Globus pallidus (tissue), 1 donor: ENCODE measurements at places on chromosomes 1 and 21.

- DNase-seq = no peak
Observed at GRCh38 chr21:38470755-38471154, 27.5 kb downstream of the ERG start.

GRCh38 chr1:40411294-40411693 is 37.8 kb downstream of the SMAP2 start:
- DNase-seq = no peak

GRCh38 chr1:242876030-242876429 is 351.5 kb upstream of the PLD5 start:
- DNase-seq = no peak

DNA sequence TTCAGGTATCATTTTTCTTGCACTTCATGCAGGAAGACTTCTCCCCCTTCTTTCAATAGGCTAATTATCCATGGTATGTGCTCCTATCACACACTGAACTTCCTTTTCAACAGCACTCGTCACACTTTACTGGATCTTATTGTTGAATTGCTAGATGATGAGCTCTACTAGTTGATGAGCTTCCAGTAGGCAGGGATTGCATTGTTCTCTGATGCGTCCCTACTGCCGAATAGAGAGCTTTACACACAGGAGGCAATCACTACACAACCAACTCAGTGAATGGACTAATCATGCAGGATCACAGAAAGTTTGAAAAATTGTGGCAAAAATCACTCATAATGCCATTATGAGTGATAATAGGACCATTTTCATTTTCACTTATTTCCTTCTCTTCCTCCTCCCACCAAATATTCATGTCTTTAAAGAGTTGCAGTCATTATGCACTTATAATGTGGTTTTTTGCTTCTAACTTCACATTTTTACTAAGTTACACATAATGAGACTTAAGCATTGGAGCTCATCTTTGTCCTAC is 128.1 kb upstream of the ZNF648 start:
- no peak for DNase-seq

DNA sequence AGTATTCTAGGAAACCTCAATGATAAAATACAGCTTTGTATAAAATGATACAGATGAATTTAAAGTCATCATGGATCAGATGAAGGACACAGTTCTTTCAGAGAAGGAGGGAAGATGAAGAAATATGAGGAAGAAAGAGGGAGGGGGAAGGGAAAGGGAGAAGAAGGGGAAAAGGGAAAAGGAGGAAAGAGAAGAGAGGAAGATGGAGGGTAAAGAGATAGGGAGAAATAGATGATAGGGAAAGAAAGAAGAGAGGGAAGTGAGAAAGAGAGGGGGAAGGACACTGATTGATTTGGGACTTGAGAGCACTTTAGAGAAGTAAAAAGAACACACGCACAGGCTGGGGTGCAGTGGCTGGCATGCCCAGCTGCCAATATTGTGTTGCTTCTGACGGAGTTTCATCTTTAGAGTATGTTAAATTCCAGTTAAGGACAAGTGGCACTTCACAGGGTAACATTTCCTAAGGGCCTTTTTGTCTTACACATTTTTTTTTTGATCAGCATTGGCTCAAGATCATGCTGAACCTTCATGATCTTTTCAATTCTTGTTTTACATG is 235.9 kb upstream of the DMRTA2 start:
- no peak for DNase-seq

GRCh38 chr1:41728403-41729202 is 190.1 kb downstream of the HIVEP3 start:
- DNase-seq = peak; percentile 38

- DNase-seq = no peak
Observed at GRCh38 chr1:43329995-43330751, 7.4 kb upstream of the MPL start.

- DNase-seq = no peak
Observed at GRCh38 chr1:169003864-169004516, 102.5 kb upstream of the ATP1B1 start.

GRCh38 chr1:217311269-217311668 is 319.6 kb downstream of the GPATCH2 start:
- DNase-seq = no peak

GRCh38 chr1:51627672-51628071 is 10.8 kb downstream of the OSBPL9 start:
- DNase-seq = peak; percentile 64

DNA sequence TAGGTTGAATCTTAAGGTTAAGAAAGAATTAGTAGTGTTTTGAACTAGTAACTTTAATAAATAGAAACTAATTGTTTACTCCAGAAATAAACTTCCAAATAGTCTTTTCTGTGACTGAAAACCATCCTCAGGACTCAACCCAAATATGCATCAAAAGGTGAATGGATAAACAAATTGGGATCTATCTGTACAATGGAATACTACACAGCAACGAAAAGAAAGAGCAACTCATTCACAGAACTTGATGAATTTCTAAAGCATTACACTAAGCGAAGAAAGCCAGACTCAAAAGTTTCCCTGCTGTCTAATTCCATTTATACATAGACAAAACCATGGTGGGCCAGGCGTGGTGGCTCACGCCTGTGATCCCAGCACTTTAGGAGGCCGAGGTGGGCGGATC is 25.0 kb downstream of the HEYL start:
- no peak for DNase-seq

DNA sequence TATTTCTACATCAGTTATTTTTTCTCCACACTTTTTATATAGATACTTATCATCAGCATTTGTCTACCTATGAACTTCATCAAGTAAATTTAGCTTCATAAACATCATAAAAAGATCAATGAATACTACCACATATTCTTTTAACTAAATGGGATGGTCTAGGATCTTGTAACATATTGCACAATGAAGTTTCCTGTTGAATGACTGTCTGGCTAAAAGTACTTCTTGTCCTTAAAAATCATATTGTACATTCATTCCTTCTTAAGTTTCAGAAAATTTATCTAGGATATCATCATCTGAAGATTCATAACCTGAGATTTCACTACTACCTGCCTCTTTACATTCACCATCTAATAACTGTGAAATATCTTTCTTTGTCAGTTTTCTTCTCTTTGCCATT is 69.0 kb downstream of the MAGI3 start:
- no peak for DNase-seq

DNA sequence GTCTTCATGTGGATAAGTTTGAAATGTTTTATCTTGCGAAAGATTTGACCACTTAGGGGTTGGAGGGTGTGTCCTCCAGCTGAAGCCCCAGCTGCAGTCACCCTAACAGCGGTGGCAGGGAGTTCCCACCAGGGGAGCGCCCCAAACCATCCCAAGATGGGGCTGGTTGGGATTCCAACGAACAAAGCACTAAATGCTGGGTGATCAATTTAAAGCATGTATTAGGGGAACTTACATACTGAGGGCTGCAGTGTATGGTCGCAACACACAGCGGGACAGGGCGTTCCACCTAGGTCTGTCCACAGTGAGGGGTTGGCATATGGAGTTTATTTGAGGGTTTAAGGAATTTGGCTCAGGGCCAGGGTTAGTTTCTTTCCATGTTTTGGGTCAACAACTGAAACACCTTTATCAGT is 26.3 kb downstream of the SLC37A1 start:
- no peak for DNase-seq

DNA sequence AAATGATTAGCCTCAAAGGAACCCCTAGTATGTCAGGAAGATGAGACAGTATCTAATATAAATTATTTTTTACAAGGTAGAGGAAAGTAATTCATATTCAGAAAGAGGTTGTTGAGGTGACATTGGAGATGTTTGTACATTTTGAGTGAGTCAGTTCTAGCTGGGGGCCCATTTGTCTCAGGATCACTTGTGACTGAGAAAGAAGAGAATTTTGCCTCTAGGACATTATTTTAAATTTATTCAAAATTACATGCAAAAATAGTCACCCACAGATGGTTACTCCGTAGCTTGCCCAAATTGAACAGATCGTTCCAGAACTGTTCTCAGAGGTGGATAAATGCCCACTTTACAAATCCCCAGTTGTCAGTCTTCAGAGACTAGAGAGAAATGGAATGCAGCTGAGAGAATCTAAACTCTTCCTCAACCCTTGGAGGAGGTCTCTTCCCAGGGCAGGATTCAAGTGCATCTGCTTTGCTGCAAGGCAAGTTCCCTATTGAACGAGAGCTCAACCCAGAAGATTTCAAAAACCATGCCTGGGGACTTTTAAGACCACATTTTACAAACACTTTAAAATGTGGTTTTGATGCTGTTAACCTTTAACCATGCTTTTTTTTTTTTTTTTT is 987.8 kb upstream of the ADAMTS5 start:
- DNase-seq = no peak

- no peak for DNase-seq
Observed at GRCh38 chr21:38249256-38249655, 7.5 kb upstream of the KCNJ15 start.

DNA sequence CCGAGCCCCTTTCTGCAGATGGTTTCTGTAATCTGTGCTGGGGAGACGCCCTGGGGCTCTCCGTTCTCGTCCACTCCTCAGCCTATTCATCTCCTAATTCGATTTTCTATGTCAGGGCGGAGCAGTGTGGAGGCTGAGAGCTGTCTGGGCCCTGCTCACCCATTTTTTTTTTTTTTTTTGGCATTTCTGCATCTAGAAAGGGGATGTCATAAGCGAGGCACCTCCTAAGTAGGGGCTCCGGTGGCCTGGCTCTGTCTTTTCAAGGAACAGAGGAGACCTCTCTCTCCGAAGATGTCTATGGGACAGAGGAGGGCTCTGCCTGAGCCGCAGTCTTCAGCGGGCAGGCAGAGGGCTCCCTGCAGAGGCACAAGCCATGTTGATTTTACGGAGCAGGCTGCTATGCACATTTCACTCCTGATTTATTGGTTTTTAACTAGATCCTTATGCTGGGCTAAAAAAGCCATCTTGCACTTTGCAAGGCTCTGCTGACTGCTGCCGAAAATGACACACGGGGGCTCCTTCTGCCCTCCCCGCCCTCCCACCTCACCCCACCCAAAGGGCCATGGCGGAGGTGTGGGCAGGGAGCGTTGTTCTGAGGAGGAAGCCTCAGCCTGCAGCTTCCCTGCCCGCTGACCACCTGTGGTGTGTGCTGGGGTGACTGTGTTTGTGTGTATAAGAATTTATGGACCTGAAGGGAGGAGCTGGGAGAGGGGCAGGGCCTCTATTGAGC is 71.0 kb downstream of the FOXD2 start:
- no peak for DNase-seq

GRCh38 chr21:34011660-34012059 is 61.7 kb upstream of the MRPS6 start:
- DNase-seq = no peak

DNA sequence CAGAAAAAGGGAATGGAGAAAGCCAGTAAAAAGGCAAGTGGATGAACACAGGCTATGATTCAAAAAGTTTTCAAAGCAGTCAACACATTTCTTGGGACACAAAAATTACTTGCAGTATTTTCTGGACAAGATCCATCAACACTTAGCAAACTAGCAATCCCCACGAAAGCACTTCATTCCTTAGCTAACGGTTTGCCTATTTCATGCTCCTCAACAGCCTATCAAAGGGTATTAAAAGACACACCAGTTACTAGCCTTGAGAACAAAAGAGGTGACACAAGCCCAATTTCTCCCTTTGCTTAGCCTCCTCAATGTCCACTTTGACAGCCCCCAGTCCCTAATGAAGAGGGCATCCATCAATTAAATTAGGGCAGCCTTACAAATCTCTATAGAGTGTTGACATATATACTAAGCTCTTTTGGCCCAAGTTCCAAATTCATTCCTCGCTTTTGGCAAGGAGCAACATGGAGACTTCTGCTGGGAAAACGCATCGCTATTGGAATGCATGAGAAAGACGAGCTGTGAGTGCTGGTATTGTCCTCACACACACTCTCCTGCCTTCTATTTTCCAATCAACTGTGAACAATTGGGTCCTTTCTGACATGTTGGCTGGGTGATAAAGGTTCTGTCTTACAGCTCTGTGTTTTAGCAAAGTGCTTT is 180.0 kb downstream of the TNR start:
- peak; percentile 31 for DNase-seq

DNA sequence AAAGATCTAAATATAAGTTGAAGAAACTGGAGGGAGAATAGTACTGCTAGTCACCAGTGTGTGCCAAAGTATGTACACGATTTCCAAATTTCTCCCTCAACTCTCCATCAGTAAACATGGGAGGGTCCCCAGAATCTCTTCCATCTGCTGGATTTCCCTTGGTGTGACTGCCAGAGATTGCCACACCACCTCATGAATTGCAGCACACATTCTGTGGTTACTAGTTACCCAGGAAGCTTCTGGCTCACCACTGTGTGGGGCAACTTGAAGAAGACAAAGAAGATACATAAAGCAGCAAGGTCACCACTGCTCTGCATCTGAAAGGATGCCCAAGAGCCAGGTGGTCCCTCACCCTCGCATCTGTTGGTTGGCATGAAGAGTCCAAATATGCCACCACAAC is 191.7 kb upstream of the ESRRG start:
- no peak for DNase-seq

GRCh38 chr1:203799971-203800370 is 4.5 kb downstream of the ZBED6 start:
- DNase-seq = no peak

DNA sequence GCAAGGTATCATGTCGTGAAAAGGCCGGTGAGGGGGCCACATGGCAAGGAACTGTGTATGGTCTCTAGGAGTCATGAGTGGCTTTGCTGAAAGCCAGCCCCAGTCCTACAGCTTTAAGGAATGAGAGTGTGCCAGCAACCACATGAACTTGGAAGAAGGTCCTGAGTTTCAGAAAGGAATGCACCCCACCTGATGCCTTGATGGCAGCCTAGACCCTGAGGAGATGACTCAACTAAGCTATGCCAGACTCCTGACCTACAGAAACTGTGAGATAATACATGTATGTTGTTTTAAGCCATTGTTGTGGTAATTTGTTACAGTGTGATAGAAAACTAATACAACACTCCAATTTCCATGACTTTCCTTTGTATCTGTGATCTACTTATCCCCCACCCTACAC is 33.5 kb upstream of the AKT3 start:
- no peak for DNase-seq

DNA sequence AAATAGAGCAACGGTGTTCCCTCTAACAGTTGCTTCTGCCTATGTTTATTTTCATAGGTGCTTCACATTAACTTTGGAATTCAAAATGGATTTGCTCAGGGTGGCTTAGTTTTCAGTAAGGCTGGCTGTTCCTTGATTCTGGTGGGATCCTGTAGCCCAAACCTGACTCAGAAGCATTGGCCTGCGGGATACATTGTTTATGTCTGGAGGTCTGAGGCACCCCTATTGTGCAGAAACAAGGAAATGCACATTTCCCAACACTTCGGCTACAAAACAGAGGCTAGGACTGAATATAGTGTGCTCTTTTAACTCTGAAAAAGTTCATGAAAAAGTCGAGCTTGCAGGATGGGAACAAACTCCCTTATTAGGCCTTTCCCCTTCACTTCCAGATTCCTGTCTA is 133.8 kb upstream of the F3 start:
- DNase-seq = no peak

- DNase-seq = peak; percentile 30
Observed at GRCh38 chr1:112957133-112957812, 1.3 kb upstream of the SLC16A1 start.

DNA sequence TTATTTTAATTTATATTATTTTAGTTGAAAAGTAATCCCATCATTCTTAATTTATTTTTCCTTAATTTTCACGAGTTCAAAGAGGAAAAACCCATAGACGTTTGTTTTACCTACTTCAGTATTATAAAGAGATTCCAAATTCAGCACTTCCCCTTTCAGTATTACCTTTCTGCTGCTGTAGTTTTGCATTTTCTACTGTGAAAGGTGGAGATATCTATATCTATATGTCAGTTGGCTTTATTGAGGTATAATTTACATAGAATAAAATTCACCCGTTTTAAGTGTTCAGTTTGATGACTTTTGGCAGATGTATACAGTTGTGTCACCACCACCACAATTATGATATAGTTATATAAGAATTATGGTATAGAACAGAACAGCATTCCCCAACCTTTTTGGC is 33.0 kb downstream of the MAST2 start:
- DNase-seq = no peak
